SHP77 (cell line): ENCODE measurements at places on chromosomes 16 and 17.
A peak's percentile ranks its signal among the peaks of the same experiment; 100 is the strongest.

GRCh38 chr17:64155751-64156544 is 26.0 kb upstream of the ERN1 start:
- no peak for DNase-seq

- no peak for DNase-seq
Observed at GRCh38 chr16:79001156-79001967, 599.2 kb downstream of the MAF start.

GRCh38 chr17:55545806-55546205 is 34.6 kb upstream of the SMIM36 start:
- DNase-seq = no peak

DNA sequence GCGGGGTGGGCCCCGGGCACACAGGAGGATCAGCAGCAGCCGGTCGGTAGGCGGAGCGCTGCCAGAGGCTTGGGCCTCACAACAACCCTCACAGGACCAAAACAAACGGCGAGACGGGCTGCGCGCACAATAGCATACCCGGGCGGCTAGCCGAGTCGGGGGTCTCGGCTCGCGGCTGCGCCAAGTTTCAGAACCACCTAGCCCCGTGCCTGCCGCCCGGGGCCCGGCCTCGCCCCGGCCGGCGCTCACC is 732 bp downstream of the ULK2 start:
- DNase-seq = peak; percentile 81
